ENCODE measurements at places on chromosomes 3 and 15.

DNA sequence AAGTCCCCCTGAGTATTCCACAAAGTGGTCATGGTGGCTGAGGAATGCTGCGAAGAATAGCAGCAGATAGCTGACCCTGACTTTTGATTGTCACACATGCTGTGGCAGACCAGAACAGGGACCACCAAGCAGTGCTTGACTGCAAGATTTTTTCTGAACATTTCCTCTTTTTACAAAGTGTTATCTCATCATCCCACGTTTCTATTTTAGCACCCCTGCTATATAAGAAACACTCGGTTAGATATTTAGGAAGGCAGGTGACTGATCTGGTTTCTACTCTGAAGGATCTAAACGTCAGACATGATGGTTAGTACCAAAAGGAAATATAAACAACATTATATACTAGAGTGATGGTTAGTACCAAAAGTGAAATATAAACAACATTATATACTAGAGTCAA, 9.1 kb downstream of the SLC25A26 start:
- no peak for DNase-seq

- no peak for DNase-seq
Measured at GRCh38 chr3:102302020-102302419, 132.8 kb upstream of the ZPLD1 start.

DNA sequence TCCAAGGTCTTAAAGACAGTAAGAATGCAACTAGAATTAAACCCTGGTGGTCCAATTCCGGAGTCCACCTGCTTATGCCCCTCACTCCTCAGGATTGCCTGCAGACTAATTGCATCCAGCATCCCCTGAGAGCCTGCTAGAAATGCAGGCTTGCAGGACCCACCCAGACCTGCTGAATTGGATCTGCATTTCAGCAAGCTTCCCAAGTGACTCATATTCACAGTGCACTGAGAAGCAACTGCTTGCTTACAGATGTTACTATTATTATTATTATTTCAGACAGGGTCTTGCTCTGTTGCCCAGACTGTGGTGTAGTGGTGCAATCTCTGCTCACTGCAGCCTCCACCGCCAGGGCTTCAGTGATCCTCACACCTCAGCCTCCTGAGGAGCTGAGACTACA, 83.5 kb upstream of the VGLL4 start:
- DNase-seq, result no peak

GRCh38 chr15:59443341-59444072, 5.5 kb downstream of the FAM81A start:
- no peak for DNase-seq

DNA sequence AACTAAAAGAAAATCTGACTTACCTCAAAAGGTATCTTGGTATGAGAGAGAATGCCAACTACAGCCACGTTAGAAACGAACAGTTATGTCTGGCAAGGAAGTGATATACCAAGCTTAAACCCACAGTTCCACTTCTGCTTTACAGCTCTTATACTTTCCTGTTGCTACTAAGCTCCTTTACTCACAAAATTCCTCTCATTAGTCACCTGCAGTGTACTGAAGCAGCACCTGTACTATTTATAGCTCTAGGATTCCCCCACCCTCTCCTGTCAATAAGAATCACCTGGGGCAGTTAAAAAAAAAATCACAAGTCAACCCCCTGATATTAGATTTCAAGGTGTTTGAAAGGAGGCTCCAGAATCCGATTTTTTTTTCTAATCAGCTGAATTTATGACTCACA, 2.9 kb upstream of the TMEM266 start:
- DNase-seq, result no peak

GRCh38 chr3:196287090-196287439, 461 bp downstream of the PCYT1A start:
- no peak for DNase-seq

Data from activated CD4-positive, CD25-positive, alpha-beta regulatory T cell treated with anti-CD3 and anti-CD28 coated beads, Interleukin-2, amount 50 U/mL, for 72 hours (primary cell).